ENCODE measurements at places on chromosomes 6 and 20.

DNA sequence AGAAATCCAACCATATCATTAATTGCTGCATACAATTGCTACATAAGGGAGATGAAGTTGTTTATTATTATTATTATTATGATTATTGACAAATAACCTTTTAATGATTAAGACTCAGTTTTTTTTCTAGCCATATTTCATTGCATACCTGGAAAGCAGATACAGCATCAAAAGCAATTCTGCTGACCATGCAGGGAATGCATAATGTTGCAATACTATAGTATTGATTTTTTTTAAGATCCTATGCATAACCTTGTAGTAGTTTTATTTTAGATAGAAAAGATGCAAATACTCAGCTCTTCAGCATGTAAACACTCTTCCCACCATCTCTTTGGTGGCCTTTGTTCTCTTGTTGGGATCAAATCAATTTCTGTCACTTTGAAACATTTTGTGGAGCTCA is 300.9 kb upstream of the MAP3K7 start:
- no peak for DNase-seq

DNA sequence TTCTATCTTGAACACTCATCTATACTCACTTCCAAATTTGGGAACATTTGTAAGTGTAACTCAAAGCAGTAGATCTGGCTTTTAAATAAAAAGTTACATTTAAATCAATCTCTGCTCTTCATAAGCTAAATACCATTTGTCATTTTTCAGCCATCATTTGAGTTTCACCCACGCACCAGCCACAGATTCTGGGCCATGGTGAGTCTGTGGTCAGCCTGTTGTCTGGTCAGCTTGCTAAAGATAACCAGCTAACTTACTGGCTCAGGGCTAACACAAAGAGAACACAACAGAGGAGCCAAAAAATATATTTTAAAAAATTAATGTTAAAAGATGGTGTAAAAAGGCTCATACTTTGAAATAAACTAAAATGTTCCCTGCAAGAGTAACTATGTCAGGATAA is 181.3 kb downstream of the KIF6 start:
- no peak for DNase-seq

GRCh38 chr6:129130106-129130505 is 247.2 kb downstream of the LAMA2 start:
- DNase-seq: no peak

DNA sequence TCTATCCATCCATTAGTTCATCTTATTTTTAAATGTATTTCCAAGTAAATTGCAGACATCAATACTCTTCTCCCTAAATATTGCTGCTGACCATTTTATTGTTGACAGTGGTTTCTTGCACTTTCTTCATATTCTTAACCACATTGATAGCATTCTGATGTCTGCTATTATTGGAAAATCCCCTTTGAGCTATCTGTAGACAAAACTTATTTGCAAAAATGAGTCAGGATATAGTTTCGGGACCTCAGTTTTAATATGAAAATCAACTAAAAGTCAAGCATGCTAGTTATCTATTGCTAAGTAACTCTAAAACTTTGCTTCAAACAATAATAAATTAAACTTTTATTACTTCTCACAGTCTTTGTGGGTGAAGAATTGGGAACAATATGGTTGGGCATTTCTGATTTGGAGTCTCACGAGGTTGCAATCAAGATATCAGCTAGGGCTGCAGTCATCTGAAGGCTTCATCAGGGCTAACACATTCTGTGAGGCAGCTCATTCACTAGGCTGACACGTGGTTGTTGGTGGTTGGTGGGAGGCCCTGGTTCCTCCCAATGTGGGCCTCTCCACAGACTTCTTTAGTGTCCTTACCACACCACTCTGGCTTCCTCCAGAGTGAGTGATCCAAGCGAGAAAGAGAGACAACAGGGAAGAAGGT is 32.7 kb downstream of the CD109 start:
- no peak for DNase-seq

DNA sequence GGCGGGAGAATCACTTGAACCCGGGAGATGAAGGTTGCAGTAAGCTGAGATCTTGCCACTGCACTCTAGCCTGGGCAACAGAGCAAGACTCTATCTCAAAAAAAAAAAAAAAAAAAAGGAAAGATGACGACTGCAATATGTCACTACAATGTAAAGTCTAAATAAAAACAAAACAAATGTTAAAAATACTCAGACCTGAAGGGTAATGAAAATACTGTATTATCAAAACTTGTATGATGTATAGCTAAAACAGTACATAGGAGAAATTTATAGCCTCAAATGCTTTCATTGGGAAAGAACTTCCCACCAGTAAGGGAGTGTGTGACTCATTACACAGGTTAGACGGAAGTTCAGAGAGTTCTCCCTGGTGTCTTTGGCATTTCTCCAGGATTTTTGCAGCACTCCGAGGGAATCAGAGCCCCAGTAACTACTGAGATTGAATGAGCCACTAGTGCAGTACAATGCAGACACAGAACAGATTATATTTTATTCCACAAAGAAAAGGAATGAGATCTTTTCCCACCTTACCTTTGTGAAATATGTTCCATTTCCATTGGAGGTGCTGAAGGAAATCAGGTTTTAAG is 12.5 kb upstream of the RALGAPB start:
- DNase-seq: no peak

GRCh38 chr20:23161968-23162696 is 76.0 kb upstream of the CD93 start:
- peak; percentile 25 for DNase-seq

- DNase-seq: no peak
Measured at GRCh38 chr6:14656078-14656521, 538.5 kb downstream of the CD83 start.

DNA sequence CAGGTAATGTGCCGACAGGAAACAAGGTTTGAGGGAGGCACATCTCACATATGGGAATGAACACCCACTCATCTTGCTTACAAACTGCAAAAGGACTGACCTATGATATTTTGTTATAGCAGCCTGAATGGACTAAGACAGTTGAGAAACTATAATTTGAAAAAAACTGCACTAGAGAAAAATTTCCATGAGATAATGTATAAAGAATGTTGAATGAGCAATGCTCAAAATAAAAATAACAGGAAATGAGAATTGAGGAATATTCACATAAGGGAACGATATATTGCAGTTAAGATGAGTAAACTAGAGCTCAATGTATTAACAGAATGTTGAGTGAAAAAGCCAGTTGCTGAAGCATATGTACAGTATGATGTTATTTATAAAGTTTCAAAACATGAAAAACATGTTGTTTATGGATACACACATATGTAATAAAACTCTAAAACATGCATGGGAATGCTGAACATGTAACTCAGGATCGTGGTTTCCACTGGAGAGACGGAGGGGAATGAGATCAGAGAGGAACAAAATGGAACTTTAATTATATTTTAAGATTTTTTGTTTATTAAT is 6.3 kb upstream of the TBC1D22B start:
- no peak for DNase-seq

Data from CD4-positive, alpha-beta T cell treated with Interleukin-17A for 1 hour (primary cell).